ENCODE measurements at places on chromosomes 16 and 17.

DNA sequence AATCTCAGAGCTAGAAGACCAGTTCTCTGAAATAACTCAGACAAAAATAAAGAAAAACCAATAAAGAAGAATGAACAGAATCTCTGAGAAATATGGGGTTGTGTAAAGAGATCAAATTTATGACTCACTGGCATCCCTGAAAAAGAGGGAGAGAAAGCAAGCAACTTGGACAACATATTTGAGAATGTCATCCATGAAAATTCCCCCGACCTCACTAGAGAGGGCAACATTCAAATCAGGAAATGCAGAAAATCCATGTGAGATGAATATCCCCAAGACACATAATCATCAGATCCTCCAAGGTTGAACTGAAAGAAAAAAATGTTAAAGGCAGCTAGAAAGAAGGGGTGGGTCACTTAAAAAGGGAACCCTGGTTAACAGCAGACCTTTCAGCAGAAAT is 32.1 kb downstream of the TANC2 start:
- no peak for DNase-seq

GRCh38 chr16:77190190-77190477 is 856 bp upstream of the MON1B start:
- no peak for DNase-seq

- no peak for DNase-seq
These were observed 64.6 kb downstream of the JPH3 start for GRCh38 chr16:87666919-87667318.

GRCh38 chr16:57000271-57001025 is 11.1 kb downstream of the NLRC5 start:
- DNase-seq: peak; percentile 81

GRCh38 chr16:80720804-80721371 is 83.5 kb downstream of the CDYL2 start:
- no peak for DNase-seq

DNA sequence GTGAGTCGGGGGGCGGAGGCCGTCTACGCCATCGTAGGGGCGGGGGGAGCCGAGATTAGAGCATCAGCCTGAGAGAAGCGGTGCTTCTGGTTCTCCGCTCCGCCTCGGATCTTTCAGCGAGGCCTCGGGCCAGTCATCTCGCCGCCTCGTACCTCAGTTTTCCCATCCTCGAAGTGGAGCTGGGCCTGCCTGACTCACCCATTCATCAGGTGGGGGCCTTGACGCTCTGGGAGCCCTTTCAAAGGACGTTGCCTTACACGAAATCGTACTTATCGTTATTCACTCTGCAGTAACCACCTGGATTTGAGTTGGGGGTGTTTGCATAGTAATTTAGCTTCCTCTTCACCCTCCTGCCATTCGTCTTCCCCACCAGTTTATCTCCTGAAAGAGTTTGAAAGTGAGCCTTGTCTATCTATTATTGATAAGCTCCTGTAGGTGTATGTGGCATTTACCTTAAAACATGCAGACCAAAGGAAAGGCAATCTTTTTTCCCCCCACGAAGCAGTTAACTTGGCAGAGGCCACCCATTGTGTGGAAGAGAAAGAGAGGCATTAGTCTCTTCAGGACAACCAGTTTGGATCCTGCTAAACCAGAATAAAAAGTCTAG is 674 bp downstream of the TAF15 start:
- DNase-seq: no peak

- DNase-seq: no peak
These were observed 12.7 kb downstream of the MYO18A start for GRCh38 chr17:29167393-29168078.

DNA sequence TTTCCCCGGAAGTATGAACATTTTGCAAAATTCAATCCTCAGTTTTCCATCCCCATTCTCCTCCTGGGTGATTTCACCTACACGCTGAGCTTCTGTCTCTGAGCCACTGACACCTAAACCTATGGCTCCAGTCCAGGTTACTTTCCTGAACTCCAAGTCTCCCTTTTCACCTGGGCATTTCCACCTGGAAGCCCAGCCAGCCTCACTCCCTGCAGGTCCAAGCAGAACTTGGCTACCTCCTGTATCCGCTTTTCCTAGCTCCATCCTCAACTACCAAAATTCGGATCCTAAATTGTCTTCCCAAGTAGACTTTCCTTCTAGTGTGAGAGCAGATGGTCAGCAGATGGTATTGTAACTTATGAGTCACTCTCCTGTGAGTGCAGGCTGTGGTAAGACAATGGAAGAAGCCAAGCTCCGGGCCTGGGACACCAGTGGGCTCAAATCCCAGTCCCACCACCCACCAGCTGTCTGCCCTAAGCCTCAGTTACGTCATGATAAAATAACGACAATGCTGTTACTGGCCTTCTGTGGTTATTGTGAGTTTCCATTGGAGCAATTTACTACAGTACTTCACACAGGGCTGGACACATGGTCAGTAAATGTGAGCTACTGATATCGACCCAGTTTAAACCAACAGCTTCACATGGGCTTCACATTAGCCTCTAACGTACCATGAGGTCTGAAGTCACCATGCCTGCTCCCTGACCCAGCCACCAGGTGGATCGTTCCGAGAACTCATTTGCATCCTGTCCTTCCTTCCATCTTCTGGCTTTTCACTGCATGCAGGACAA is 33.3 kb downstream of the PECAM1 start:
- peak; percentile 51 for DNase-seq

GRCh38 chr16:85238233-85238647 is 126.0 kb upstream of the CIBAR2 start:
- DNase-seq: peak; percentile 90

DNA sequence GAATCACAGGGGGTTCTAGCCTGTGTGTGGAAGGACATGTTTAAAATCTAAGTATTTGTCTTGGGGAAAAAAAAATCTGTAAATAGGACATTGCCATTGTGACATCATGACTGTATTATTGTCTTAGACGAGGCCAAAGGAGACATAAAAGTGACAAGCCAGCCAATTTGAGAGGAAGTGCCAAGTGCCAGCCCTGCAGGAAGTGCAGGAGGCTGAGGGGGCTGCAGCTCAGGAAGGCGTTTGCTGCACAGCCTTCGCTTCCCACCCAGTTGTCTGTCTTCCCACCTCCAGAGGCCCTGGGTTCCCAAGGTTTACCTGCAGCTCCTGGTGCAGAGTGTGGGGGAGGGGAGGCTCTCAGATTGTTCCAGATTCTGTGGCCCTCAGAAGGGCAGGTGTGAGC is 1.3 kb downstream of the ADCY7 start:
- DNase-seq: no peak

DNA sequence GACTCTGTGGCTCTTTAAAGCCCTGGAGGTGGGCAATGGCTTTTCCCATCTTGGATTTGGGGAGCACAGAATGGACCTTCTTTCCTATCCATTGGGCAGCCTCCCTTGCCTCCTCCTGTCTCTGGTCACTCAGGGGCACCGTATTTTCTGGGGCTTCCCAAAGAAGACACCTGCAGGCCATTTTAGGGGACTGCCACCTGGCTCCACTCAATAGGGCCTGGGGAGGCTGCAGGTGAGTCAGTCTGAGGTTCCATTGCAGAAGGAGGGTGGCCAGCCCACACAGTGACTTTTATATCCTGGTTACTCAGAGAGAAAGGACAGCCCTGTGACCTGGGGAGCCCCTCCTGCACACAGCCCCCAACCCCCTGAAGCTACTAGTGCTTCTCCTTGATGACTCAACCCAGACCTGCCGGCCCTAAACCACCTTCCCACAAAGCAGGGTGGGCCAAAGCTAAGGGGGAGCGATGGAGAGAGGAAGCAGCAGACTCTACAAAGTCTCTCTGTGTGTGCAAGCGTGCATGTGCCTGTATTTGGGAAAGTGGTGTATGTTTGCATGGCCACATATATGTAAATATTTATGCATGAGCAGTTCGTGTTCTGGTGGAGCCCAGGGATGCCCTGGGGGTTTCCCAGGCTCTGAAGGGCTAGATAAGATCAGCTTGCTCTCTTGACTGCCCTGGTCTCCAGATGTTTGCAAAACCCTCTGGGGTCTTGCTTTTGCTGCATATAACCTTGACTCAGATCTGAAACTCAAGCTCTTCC is 5.0 kb downstream of the CX3CL1 start:
- DNase-seq: no peak

- no peak for DNase-seq
These were observed 82.3 kb downstream of the TBC1D16 start for GRCh38 chr17:79953335-79953734.

DNA sequence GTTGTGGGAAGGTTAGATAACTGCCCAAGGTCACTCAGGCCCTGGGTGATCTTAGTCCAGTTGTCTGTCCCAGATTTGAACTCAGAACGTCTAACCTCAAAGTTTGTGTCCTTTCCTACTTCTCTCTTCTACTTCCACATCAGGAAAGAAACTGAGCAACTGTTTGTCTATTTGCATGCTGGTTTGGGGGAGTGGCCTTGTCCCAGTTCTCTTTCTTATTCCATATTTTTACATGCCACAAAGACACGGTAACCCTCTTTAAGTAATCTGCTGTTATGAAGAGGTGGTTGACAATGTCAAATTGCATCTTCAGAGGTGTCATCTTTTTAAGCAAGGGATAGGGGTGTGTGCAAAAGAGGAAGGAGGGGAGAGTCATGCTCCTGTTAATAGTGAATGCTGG is 432.5 kb downstream of the HS3ST3B1 start:
- DNase-seq: no peak

- no peak for DNase-seq
These were observed 19.9 kb downstream of the NQO1 start for GRCh38 chr16:69706256-69706974.

GRCh38 chr17:4900231-4901107 is 1.1 kb downstream of the C17orf107 start:
- DNase-seq: no peak

GRCh38 chr16:7675628-7676027 is 343.0 kb downstream of the RBFOX1 start:
- no peak for DNase-seq

GRCh38 chr16:74100395-74101326 is 196.0 kb upstream of the PSMD7 start:
- DNase-seq: no peak

DNA sequence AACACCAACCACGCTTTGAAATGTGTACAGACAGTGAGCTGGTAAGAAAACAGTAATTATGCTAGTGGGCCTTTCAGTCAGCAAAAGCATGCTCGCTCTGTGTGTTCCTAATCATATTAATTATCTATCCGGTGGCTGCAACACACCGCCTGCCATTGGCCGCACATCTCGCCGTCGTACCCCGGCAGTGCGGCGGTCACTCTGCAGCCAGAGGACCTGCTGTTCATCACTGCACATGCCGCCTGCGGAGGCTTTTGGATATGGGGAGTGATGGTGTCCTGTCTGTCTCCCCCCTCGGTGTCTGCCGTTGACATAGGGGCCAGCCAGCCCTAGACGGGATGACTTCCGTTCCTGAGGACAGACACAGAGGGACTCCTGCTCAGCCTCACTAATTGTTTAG is 68.5 kb downstream of the RPA1 start:
- DNase-seq: no peak

DNA sequence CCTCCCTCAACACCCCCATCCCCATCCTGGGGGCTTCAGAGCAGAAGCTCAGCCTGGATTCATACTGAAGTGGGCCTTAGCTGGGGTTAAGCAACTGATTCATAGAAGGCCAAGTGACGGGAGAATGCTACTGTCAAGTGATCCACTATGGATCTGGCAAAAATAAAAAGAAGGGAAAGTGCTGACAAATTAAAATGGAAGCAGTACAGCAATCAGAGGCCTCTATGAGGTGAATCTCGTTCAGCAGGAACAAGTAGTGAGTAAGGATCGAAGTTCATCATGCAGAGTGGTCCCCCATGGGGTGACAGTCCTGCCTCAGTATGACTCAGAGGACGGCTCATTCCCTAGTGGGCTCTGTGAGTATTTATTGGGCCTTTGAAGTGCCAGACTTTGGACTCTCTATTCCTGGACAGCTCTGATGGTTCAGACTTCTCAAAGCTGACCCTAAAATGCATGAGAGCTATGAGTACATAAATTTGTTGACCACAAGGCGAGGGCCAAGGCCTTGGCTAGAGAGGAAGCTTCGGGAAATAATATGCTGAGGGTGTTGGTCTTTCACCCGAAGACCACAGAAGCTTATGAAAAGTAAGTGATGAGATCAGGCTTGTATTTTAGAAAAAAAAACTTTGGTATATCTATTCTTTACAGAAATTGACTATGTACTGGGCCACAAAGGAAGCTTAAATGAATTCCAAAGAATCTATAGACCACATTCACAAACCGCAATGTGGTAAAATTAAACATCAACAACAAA is 5.3 kb upstream of the NSMCE1 start:
- DNase-seq: no peak

DNA sequence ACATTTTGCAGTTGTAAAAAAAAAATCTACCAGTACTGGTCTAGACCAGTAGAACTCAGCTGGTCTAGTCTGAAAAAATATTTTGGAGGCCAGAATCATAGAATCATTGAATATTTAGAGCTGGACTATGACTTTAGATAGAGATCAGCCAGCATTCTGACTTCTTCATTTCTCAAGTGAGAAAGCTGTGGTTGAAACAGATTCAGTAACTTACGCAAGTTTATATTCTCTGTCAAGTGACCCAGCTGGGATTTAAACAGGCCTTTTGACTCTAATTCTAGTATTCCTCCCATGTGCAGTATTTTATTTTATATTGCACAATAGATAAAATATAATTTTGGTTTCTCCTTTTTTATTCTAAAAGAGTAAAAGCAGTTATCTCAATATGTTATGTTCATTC is 4.9 kb downstream of the TNRC6A start:
- DNase-seq: no peak

DNA sequence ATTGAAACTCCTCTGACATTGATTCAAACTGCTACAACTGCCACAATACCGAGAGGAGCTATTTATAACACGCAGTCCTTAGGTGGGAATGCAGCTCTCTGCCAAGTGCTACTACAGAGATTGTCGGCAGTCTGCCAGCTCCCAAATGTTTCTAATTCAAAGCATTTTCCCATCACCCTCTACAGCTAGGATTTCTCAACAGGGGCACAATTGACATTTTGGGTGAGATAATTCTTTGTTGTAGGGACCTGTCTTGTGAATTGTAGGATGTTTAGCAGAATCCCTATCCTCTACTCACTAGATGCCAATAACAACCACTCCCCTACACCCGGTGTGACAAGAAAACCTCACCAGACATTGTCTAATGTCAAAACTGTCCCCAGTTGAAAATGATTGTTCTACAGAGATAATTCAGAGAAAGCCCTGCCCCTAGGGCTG is 7.8 kb upstream of the N4BP1 start:
- peak; percentile 28 for DNase-seq

DNA sequence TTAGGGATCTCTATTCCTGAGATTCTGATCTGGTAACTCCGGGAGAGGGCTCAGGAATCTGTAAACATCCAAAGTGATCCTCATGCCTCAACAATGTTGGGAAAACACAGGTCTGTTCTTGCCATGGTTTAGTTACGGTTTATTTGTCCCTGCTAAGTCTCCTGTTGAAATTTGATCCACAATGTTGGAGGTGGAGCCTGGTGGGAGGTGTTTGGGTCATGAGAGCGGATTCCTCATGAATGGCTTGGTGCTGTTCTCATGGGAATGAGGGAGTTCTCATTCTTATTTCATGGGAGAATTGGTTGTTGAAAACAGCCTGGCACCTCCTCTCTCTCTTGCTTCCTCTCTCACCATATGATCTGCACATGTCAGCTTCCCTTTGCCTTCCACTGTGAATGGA is 608.6 kb upstream of the GOT2 start:
- DNase-seq: no peak

- no peak for DNase-seq
These were observed 49.1 kb downstream of the RAB11FIP3 start for GRCh38 chr16:474420-475122.
